ENCODE measurements at places on chromosomes 11 and 22. TPM values are rescaled to one million over a fixed set of nuclear protein-coding genes. Genes with fewer than 3 reads are reported as not detected.

- H3K36me3 ChIP-seq, result peaks cover 2% of the 10 kb centered on the region
- H3K27ac ChIP-seq, result no peak overlapping the region
- H3K27me3 ChIP-seq, result no peaks in the 10 kb centered on the region
Observed at GRCh38 chr11:17979770-17980371, 33.0 kb downstream of the SERGEF start.

GRCh38 chr11:38538866-38539680, 1941.0 kb upstream of the RAG2 start:
- H3K27ac ChIP-seq, result no peak overlapping the region
- no peaks in the 10 kb centered on the region for H3K4me1 ChIP-seq
- H3K27me3 ChIP-seq, result no peaks in the 10 kb centered on the region
- no peak overlapping the region for H3K4me3 ChIP-seq

DNA sequence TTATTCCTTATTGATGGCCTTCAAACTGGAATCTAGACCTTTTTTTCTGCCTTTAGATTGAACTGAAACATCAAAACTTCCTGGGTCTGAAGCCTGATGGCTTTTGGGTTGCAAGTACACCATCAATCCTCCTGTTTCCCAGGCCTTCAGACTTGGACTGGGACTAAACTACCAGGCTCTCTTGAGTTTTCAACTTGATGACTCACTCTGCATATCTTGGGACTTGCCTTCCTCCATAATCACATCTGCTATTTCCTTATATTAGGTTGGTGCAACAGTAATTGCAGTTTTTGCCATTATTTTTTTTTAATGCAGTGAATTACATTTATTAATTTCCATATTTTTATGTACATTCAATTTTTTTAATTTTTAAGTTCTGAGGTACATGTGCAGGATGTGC, 7.0 kb downstream of the OR51B5 start:
- H3K27me3 ChIP-seq, result no peaks in the 10 kb centered on the region
- no peaks in the 10 kb centered on the region for H3K36me3 ChIP-seq
- DNase-seq, result no peak
- no peak overlapping the region for H3K4me3 ChIP-seq
- no peaks in the 10 kb centered on the region for H3K4me1 ChIP-seq

- DNase-seq, result no peak
- H3K4me3 ChIP-seq, result no peak overlapping the region
- H3K4me1 ChIP-seq, result no peaks in the 10 kb centered on the region
- peaks cover 2% of the 10 kb centered on the region for H3K27me3 ChIP-seq
Observed at GRCh38 chr11:128660947-128661346, 32.9 kb upstream of the FLI1 start.

DNA sequence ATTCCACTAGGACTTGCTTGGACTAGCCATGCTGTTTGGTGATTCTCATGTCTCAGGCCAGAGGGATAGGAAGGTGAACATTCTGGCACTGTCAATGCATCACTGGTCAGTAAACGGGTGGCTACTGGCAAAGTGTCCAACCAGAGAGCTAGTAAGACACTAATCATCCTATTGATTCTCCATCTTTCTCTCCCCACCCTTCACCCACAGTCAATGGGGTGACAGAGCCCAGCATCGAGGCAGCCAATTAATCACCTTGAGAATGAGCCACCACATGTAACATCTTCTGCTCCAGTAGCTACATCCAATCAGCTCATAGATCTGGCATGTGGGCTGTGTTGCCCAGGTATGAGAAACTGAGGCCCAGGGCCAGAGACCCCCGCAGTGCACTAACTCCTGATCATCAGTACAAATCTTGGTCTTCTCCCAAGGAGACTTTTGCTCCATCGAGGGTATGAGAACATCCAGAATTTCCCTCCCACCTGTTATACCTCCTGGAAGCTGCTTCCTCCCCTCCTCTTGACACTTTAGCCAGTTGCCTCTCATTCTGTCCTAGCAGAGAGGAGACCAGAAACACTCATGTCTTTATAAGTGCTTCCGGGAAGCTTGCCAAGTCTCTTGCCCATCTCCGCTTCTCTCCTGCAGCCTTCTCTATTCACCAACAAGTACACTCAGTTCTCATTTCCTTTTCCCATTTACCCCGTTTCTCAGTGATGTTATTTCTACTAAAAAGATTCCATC, 17.0 kb downstream of the HTR3A start:
- H3K27me3 ChIP-seq, result no peaks in the 10 kb centered on the region
- DNase-seq, result peak; percentile 15
- no peaks in the 10 kb centered on the region for H3K4me1 ChIP-seq
- H3K27ac ChIP-seq, result no peak overlapping the region

- H3K27ac ChIP-seq, result no peak overlapping the region
- no peaks in the 10 kb centered on the region for H3K36me3 ChIP-seq
- no peaks in the 10 kb centered on the region for H3K27me3 ChIP-seq
Observed at GRCh38 chr22:39173050-39173706, 20.7 kb upstream of the CBX7 start.

SCUBE2 gene
- 4.8 TPM for polyA plus RNA-seq

ZP1 gene
- not detected for polyA plus RNA-seq

MRGPRX4 gene
- not detected for polyA plus RNA-seq

RASD2 gene
- 3.5 TPM for polyA plus RNA-seq
